Stimulated activated CD8-positive, alpha-beta memory T cell treated with anti-CD3 and anti-CD28 coated beads, Interleukin-15, amount 100 ng/mL, for 48 hours (primary cell): ENCODE measurements at places on chromosomes 7 and 10.

- DNase-seq = no peak
These were observed 50.4 kb upstream of the MSMB start for GRCh38 chr10:46096446-46096845.

- no peak for DNase-seq
These were observed 101.7 kb upstream of the SVIL start for GRCh38 chr10:29736366-29737073.

GRCh38 chr7:80869821-80870751 is 48.8 kb downstream of the SEMA3C start:
- no peak for DNase-seq

GRCh38 chr10:3357737-3358136 is 185.2 kb upstream of the PITRM1 start:
- no peak for DNase-seq

- DNase-seq = no peak
These were observed 31.1 kb upstream of the EZH2 start for GRCh38 chr7:148915211-148915610.

DNA sequence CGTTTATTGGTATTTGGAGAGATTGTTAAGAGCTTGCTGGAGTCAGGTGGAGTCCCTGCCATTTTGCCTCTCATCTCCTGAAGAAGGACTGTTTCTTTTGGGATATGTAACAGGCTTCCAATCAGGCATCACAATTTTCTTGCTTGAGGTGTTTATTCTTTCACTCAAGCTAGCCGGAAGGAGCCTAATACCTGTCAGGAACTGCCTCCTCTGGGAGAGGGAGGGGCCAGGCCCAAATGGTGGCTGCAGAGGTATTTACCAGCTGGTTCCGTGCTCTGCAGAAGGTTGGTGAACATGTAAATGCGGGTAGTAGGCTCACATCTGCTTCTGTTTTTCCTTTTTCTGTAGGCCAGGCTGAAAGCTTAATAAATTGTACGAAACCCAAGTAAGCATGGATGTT is 114.0 kb downstream of the TCF7L2 start:
- no peak for DNase-seq

DNA sequence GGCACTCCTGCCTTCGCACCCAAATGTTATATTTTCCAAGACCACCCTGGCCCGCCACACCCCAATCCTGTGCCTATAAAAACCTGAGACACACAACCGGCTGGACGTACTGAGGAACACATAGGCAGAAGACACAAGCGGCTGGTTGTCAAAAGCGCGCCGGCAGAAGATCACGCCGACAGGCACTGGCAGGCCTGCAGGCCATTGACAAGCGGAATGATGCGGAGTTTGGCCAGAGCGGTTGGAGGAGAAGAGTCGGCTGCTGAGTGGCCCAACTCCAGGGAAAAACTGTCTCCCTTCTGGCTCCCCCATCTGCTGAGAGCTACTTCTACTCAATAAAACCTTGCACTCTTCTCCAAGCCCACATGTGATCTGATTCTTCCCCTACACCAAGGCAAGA is 39.7 kb upstream of the SAMD8 start:
- DNase-seq = no peak

- no peak for DNase-seq
These were observed 297.3 kb upstream of the COBL start for GRCh38 chr7:51613911-51614357.

DNA sequence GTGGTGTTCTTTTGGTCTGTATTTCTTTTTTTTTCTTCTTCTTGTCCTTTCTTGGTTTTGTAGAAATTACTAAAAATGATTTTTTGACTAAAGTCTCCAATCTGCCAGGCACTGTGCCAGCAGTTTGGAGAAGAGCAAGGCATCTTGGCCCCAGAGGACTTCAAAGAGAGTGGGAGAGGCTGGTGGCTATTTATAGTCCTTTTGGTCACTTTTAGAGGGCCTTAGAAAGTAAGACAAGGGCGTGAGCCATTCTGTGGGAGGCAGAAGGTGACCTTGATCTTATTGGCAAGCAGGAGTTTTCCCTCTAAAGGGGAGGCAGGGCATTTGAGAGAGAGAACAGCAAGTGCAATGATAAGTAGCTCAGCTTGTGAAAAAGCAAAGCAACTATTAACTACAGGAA is 211.9 kb downstream of the GALNT17 start:
- DNase-seq = no peak

GRCh38 chr10:6516929-6517284 is 63.2 kb downstream of the PRKCQ start:
- DNase-seq = no peak

DNA sequence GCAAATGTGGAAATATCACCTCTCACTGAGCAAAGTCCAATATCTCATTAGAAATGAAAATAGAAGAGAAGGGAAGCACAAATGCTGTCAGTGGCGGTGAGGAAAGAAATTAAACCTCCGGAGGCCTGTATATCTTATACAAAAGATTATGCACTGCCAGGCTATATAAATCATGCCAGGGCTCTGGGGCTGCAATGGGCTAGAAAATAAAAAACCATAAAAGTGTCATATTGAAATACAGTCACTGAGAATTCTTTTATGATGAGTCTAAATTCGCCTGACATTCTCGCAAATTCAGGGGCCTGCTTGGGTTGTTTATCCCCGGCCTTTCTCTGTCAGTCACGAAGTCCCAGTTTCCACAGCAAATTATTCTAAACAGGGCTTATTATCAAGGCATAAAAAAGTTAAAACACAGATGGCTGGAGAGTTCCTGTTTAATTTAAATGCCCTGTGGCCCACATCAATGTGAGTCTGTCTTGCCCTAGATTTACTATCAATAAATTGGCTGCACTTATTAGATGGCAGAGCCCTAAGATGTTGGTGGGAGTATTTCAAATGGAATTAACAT is 193.8 kb downstream of the SNX10 start:
- DNase-seq = no peak
